Panc1 (cell line): ENCODE measurements at places on chromosomes 5 and 9. TPM values are rescaled to one million over a fixed set of nuclear protein-coding genes. Genes with fewer than 3 reads are reported as not detected.

The TAF11L5 gene
- not detected for total RNA-seq

The LCN9 gene
- total RNA-seq: not detected

The MUSK gene
- total RNA-seq: not detected

The LVRN gene
- total RNA-seq: 0.08 TPM

The NIM1K gene
- total RNA-seq: 0.59 TPM

The FYB1 gene
- 0.46 TPM for total RNA-seq
